ENCODE measurements at places on chromosomes 13 and 19.

- no peak for DNase-seq
Measured at GRCh38 chr19:12092956-12093355, 28.4 kb downstream of the ZNF844 start.

DNA sequence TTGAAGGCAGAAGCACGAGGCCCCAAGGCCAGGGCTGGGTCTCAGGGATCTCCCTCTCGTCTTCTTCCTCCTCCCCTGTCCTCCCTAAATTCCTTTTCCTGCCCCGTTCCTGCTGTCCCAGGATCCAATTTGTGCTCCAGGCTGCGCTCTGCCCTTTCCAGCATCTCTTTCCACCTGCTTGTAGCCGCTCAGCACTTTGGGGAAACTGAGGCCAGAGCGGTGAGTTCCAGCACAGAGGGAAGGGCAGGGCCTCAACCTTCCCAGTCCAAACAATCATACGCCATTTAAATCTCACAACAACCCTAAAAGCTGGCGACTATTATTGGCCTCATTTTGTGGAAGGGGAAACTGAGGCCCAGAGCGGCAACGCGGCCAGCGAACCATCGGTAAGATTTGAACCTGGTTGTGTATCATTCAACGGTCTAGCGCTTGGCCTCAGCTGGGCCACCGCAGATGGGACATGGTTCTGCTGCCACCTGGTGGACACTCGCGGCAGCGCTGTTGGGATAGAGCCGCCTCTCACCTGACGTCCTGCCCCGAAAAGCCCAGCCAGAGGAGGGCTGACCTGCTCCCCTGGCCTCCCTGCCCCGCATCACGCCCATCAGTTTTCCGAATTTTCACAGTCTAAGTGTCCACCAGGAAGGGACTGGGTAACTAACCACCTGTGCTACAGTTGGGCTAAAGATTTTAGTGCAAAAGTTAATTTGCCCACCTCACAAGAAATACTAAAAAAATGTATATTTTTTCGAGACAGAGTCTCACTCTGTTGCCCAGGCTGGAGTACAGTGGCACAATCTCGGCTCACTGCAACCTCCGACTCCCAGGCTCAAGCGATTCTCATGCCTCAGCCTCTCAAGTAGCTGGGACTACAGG lies 4.2 kb upstream of the RPL18A start:
- DNase-seq: peak; percentile 76

DNA sequence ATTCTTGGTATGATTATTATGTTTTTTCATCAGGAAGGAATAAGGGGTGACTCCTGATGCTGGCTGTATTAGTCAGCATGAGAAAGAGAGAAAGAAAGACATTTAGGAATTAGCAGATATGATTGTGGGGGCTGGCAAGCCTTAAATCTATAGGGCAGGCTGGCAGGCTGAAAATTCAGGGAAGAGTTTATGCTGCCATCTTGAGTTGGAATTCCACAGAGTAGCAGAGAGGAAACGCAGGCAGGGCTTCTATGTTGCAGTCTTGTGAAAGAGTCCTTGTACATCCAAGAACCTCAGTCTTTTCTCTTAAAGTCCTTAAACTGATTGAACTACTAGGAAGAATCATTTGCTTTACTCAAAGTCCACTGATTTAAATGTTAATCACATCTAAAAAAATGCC lies 262.7 kb upstream of the SLC10A2 start:
- no peak for DNase-seq

DNA sequence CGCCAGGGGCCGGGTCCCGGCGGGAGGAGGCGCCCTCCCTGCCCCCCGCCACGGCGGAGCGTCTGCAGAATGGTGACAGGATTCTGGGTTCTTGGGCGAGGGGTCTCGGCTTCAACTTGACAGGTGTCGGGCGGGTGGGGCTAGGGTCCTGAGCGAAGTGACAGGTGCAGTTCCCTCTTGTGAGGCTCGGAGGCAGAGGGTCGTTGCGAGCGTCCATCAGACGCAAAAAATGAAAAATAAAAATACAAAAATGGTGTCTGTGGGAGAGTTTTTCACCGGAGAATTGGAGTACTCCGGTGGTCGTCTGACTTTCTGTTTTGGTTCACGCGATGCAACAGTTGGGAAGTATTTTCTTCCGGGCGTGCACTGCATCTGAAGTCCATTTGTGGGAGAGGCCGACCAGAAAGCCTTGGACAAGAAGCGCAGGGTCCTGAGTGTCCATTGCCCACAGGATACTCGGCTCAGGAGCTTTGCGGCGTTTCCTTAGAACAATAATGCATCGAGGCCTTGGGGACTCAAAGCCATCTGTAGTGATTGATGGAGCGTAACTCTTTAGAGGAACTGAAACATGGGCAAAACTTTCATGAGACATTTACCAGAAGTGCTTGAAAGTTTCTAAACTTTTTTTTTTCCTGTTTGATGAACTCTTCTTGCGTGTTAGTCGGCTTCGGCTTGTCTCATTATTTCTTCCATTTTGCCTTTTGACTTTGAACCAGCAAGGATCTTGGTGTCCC lies 759 bp downstream of the RB1 start:
- DNase-seq: peak; percentile 24

- DNase-seq: no peak
Measured at GRCh38 chr13:94329277-94329676, 150.2 kb downstream of the DCT start.

DNA sequence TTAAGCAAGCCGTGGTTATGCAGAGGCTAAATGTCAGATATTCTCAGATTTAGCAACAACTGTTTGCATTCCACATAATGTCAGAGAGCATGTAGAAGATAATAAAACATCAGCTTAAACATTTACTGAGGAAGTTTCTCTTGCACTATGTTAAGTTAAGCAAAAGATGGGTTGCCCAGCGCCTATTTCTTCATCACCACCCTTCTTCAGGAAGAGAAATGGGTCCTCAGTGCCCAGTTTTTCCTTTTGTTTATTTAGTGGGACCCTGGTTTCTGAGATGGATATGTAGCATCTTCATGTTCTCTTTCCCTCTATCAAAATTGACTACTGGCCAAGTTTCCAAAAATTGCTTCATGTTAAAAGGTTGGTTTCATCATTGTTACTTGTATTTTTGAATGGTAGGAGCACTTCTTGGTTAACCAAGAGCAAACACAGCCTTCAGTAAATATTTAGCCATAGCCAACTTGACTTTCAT lies 356.8 kb downstream of the RFC3 start:
- no peak for DNase-seq

DNA sequence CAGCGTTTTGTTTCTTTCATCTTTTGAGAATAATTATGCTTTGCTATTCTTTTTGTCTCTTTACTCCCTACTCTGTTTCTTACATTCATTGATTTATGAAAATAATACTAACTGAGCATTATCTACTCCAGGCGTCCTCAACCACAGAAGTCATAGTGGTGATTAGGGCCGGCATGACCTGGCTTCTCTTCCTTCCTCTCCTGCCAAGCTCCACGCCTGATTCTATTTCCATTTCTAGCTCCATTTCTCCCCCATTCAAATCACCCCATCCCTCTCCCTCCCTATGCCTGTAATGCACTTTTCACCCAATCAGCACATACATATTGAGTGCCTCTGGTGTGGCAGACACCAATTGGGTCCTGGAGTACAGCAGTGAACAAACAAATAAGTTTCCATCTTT lies 183.2 kb upstream of the GPR12 start:
- DNase-seq: no peak

DNA sequence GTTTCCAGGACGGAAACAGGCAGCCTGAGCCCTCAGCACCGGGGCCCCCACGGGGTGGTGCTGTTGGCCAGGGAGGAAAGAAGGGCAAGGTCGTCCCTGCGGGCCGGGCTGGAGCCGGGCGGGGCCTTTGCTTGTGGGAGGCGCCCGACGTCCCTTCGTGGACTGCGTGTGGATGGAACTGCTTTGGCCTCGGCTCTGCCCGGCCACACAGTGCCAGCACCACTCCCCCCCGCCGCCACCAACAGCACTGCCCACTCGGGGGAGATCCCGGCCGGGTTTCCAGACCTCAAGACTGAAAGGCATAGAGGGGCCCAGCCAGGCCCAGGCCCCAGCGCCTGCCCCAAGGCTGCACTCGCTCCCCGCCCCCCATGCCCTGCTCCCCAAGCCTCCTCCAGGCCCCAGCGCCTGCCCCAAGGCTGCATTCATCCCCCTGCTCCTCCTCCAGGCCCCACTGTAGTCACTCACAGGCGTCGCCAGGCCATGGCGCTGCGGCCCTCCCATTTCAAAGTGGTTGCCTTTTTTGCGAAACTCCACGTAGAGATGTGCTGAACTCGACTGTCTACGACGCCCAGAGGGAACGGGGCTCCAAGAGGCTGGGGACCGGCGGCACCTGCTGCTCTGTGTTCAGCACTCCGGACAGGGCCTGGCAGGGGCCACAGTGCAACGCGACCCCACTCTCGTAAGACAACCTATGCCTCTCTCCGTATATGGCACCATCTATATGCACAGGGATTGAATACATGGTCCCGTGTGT lies 22.5 kb downstream of the C13orf46 start:
- DNase-seq: peak; percentile 55

GRCh38 chr13:37526710-37527473 lies 71.7 kb downstream of the POSTN start:
- DNase-seq: no peak

DNA sequence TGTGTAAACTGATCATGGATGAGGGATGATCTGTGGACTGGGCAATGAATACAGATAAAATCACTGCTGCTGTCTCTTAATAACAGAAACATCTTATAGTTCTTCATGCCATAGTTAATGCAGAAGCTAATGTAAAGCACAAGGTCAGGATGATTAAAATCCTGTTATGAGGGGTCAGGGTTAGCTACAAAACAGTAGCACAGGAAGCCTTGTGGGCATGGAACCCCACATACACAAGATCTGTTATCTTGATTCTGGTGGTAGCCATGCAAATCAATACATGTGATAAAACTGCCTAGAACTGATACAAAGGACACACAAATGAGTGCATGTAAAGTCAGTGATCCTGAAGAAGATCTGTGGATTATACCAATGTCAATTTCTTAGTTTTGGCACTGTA lies 96.4 kb downstream of the KLF12 start:
- no peak for DNase-seq

GRCh38 chr13:49271264-49271663 lies 23.5 kb downstream of the CDADC1 start:
- DNase-seq: no peak

DNA sequence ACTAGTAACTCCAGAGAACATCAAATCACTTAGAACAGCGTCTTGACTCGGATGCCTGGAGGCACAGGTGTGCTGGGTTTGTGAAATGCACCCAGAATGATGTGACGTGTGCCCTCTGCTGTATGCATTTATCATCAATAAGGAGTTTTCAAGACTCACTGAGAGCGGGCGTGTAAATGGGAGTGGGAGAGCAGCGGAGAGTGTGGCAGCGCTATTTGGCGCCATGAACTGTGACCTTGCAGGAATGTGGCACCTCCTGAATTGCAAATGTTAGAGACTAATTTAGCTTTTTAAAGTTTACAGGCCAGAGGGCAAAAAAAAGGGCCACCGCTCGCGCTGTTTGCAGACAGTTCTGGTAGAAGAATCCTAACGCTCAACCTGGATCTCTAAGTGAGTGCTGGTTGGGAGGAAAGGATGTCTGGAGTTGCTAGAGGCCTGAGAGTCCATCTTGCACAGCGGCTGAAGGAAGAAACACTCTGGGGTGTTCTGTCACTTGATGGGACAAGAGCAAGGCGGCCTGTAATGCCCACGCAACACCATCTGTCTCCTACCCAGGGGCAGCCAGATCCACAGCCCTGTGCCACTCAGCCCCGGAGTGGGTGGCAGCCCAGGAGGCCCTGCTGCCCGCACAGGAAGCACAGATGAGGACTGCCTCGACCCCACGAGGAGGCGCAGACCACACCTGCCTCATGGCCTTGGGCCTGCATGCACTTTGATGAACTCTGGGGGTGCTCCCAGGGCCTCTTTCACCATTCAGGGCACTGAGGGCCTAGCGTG lies 19.7 kb downstream of the RANBP3 start:
- peak; percentile 21 for DNase-seq

GRCh38 chr19:1257475-1258162 lies 9.2 kb downstream of the MIDN start:
- DNase-seq: no peak

DNA sequence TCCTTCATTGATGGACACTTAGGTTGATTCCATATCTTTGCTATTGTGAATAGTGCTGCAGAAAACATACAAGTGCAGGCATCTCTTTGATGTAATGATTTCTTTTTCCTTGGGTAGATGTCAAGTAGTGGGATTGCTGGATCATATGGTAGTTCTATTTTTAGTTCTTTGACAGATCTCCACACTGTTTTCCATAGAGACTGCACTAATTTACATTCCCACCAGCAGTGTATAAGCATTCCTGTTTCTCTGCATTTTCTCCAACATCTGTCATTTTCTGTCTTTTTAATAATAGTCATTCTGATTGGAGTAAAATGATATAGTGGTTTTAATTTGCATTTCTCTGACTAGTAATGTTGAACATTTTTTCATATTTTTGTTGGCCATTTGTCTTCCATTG lies 116.7 kb downstream of the LMO7 start:
- no peak for DNase-seq

DNA sequence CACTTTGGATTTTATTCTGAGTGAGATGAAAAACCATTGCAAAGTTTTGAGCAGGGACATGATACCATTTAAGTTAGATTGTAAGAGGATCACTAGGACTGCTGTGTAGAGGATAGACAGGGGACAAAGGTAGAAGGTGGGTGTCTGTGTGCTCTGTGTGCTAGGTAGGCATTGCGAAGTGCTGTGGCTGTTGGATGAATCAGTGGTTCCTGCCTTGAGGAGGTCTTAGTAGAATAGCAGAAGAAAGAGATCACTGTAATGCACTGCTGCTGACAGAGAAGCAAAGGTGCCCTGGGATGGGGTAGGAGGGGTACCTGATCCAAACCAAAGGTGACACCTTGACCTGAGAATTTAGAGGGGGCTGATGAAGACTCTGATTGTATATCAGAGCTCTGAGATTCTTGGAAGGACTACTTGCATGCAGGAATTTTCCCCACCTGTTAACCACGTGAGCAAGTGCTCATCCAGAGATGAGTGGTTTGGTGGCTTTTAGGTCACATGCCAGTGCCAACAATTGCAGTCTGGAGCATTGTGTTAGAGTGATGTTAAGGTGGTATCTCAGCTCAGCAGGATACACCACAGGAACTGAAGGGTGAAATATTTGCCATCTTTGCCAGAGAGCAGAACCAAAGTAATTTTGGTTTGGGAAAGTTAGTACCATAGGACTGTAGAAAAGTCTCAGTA lies 10.8 kb downstream of the WASF3 start:
- no peak for DNase-seq

GRCh38 chr19:34502582-34503411 lies 21.2 kb downstream of the WTIP start:
- DNase-seq: no peak

DNA sequence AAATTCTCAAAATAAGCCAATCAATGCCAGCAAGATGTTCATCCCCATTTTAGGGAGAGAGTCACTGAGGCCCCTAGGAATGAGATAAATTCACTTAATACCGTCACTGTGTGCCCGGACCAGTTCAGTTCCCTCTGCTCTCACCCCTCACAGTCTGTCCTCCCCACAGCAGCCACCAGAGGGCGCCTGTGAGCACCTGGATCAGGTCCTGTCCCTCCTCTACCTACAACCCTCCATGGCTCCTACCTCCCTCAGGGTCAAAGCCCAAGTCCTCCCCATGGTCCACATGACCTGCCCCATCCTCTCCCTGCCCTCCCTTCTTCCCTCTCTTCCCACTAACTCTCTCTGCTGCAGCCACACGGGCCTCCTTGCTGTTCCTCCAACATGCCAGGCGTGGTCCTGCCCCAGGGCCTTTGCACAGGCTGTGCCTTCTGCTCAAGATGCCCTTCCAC lies 42.0 kb upstream of the NFIC start:
- DNase-seq: peak; percentile 31

- DNase-seq: no peak
Measured at GRCh38 chr13:36817996-36818803, 822 bp upstream of the RFXAP start.

- no peak for DNase-seq
Measured at GRCh38 chr19:29285878-29286277, 72.9 kb upstream of the UQCRFS1 start.

Data from NCI-H524 (cell line).